Memory B cell (primary cell): ENCODE measurements at places on chromosomes 11 and 22.

- peaks cover 19% of the 10 kb centered on the region for H3K27me3 ChIP-seq
- H3K27ac ChIP-seq, result no peak overlapping the region
- no peaks in the 10 kb centered on the region for H3K36me3 ChIP-seq
- peaks cover 8% of the 10 kb centered on the region for H3K4me1 ChIP-seq
These were observed 3.6 kb downstream of the SHISAL1 start for GRCh38 chr22:44309137-44309536.

DNA sequence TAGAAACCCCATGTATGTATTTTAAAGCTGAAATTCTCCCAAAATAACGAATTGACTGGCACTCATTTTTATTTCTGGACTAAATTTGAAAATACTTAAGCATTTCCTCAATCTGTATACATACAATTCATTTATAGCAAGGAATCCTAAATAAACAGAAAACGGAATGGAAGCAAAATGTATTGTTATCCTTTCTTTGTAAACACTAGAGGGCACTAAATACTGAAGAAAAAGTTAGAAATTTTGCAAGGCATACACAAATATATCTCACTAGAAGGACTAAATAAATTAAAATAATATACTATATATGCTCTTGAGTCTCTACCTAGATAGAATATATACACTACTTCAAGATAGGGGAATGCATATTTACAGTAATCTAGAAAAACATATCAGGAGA lies 23.1 kb upstream of the ANO5 start:
- DNase-seq, result no peak
- H3K4me3 ChIP-seq, result no peak overlapping the region
- no peaks in the 10 kb centered on the region for H3K27me3 ChIP-seq
- no peaks in the 10 kb centered on the region for H3K4me1 ChIP-seq

GRCh38 chr22:43832393-43833265 lies 20.5 kb upstream of the EFCAB6 start:
- H3K27ac ChIP-seq, result no peak overlapping the region
- H3K36me3 ChIP-seq, result no peaks in the 10 kb centered on the region
- no peak for DNase-seq
- H3K4me1 ChIP-seq, result no peaks in the 10 kb centered on the region
- H3K27me3 ChIP-seq, result peaks cover 18% of the 10 kb centered on the region
- no peak overlapping the region for H3K4me3 ChIP-seq

- H3K4me3 ChIP-seq, result no peak overlapping the region
- no peak overlapping the region for H3K27ac ChIP-seq
- H3K4me1 ChIP-seq, result peaks cover 6% of the 10 kb centered on the region
- peaks cover 14% of the 10 kb centered on the region for H3K27me3 ChIP-seq
These were observed 1.5 kb downstream of the UPK2 start for GRCh38 chr11:118957549-118957948.

GRCh38 chr22:27311698-27312550 lies 489.6 kb downstream of the MN1 start:
- peaks cover 16% of the 10 kb centered on the region for H3K27me3 ChIP-seq
- DNase-seq, result no peak
- no peaks in the 10 kb centered on the region for H3K4me1 ChIP-seq
- peaks cover 2% of the 10 kb centered on the region for H3K36me3 ChIP-seq

- no peak overlapping the region for H3K27ac ChIP-seq
- H3K4me3 ChIP-seq, result no peak overlapping the region
- no peak for DNase-seq
- H3K4me1 ChIP-seq, result no peaks in the 10 kb centered on the region
These were observed 20.6 kb upstream of the MUC5B start for GRCh38 chr11:1202154-1202775.

GRCh38 chr11:61969838-61970662 lies 2.6 kb upstream of the FTH1 start:
- DNase-seq, result no peak

- DNase-seq, result no peak
- no peak overlapping the region for H3K27ac ChIP-seq
- peaks cover 3% of the 10 kb centered on the region for H3K4me1 ChIP-seq
These were observed 734.3 kb downstream of the BRD1 start for GRCh38 chr22:49093192-49093880.

GRCh38 chr22:45262195-45262930 lies 21.7 kb upstream of the KIAA0930 start:
- peaks cover 36% of the 10 kb centered on the region for H3K4me1 ChIP-seq
- peaks cover 3% of the 10 kb centered on the region for H3K27me3 ChIP-seq

GRCh38 chr11:15801126-15801525 lies 555.2 kb downstream of the SOX6 start:
- no peak overlapping the region for H3K27ac ChIP-seq
- no peak overlapping the region for H3K4me3 ChIP-seq
- no peaks in the 10 kb centered on the region for H3K4me1 ChIP-seq
- DNase-seq, result no peak
- no peaks in the 10 kb centered on the region for H3K27me3 ChIP-seq

DNA sequence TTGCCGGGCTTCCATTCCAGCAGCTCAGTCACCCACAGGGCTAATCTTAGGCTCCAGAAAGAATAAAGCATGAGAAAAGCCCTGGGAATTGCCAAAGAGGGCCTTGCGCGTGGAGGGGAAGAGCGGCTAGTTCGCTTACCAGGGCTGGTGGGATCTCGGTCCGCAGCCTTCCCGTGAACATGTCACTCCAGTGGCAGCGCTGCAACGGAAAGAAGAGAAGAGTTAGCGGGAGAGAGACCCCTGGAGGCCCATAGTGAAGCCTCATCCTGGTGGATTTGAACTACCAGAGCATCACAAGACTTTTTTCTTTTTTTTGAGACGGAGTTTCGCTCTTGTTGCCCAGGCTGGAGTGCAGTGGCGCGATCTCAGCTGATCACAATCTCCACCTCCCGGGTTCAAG lies 18.0 kb downstream of the RANGAP1 start:
- no peak overlapping the region for H3K27ac ChIP-seq
- H3K4me3 ChIP-seq, result no peak overlapping the region
- H3K36me3 ChIP-seq, result peaks cover 26% of the 10 kb centered on the region

DNA sequence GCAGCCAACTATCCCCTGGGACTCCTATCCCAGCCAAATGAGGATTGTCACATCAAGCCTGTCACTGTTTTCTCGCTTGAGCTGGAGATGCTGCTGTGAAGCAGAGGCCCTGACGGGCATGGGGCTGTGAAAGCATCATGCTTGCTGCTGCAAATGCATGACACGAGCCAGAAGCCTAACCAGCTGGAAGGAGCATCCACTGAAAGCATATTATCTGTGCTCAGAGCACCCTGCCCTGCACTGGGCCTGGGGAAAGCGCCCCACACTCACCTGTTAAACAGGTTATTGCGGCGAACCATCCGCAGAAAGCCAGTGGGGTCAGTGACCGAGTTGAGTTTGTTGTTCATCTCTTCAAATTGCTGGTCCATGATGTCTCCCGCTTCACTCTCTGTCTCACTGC lies 110.9 kb upstream of the PITPNB start:
- no peak overlapping the region for H3K4me3 ChIP-seq
- H3K27ac ChIP-seq, result no peak overlapping the region
- peaks cover 10% of the 10 kb centered on the region for H3K27me3 ChIP-seq
- H3K4me1 ChIP-seq, result no peaks in the 10 kb centered on the region

- peaks cover 12% of the 10 kb centered on the region for H3K4me1 ChIP-seq
- DNase-seq, result no peak
- H3K4me3 ChIP-seq, result no peak overlapping the region
- no peak overlapping the region for H3K27ac ChIP-seq
These were observed 308.4 kb downstream of the BRD1 start for GRCh38 chr22:49519117-49519737.

- no peak overlapping the region for H3K4me3 ChIP-seq
- no peaks in the 10 kb centered on the region for H3K27me3 ChIP-seq
- peaks cover 14% of the 10 kb centered on the region for H3K4me1 ChIP-seq
- DNase-seq, result no peak
These were observed 45.3 kb upstream of the CD5 start for GRCh38 chr11:61056981-61057380.

- H3K4me1 ChIP-seq, result peaks cover 8% of the 10 kb centered on the region
- no peak for DNase-seq
- no peak overlapping the region for H3K27ac ChIP-seq
- H3K4me3 ChIP-seq, result no peak overlapping the region
These were observed 111.9 kb downstream of the MRTFA start for GRCh38 chr22:40524392-40525249.

DNA sequence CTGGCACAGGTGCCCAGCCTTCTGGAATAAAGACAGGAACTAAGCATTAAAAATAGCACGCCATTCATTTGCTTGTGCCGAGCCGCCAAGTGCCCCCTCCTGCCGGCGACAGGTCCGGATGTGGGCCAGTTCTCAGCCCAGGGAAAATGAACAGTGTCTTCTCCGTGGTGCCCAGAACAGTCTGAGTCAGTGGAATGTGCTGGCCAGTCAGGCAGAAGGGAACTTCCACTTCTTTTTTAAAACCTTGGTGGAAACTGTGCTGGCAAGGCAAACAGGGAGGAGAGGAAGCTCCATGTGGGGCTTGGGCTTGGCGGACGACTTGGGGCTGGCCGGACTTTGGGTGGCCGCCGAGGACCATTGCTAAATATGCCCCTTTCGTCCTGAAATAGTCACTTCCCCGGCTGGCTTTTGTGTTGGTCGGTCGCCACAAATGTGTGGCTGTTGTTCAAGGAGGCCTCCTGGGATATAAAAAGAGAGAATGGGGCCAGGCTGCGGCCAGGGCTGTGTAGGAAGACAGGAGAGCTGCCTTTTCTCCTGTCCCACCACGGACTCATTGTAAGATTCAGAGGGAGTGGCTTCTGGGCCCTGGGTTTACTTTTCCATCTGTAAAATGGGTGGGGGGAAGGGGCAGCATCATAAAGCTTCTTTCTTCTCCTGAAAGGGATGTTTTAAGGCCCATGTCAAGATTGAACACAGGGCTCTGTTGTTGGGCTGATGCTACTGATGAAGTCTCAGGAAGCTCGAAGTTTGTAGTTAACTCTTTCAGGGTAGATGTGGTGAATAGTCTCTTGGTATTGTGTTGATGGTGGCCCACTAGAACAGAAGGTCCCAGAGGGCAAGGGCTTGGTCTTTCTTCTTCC lies 101.0 kb downstream of the PTPRJ start:
- peaks cover 18% of the 10 kb centered on the region for H3K36me3 ChIP-seq
- no peaks in the 10 kb centered on the region for H3K27me3 ChIP-seq
- no peak for DNase-seq
- H3K4me3 ChIP-seq, result no peak overlapping the region
- H3K4me1 ChIP-seq, result peaks cover 27% of the 10 kb centered on the region

GRCh38 chr11:20762980-20763379 lies 93.6 kb downstream of the NELL1 start:
- no peak for DNase-seq
- H3K4me1 ChIP-seq, result no peaks in the 10 kb centered on the region

DNA sequence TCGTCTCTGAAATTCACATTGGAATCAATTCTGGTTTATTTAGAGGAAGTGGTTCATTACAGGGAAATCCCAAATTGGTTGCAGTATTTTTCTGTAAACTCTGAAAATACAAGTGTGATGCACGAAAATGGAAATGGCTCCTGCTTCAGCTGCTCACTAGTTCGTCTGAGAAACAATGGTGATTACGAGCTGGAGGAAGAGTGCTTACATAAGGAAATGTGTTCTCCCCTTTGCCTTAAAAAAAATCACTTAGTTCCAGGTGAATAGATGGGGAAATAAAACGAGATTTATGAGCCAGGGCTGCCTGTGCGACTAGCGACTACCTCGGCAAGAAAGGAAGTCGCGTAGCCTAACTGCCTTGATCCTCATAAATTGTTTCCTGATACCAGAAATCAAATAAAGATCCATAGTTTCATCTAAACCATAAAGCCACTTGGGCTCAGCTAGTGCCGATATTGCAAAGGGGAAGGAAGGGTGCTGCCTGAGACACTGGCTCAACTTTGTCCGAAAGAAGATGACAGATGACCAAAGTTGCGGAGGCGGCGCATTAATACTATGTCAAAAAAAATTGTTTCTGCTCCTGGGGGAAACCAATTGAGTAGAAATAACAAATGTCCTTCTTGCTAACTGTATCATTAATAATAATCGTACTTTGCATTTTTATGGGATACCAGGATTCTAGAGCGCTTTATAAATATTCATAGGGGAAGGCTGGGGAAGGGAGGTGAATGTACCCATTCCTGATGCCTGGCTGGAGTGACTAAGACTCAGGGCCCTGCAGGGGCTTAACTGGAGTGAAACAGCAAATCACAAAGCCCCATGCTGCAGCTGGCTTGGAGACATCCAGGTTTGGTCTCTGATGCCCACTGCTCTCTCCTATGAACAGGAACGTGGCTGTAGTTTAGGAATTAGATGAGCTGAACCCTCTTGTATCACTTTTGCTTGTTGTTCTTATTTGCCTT lies 185.7 kb downstream of the BLID start:
- no peak for DNase-seq
- peaks cover 2% of the 10 kb centered on the region for H3K27me3 ChIP-seq
- H3K27ac ChIP-seq, result no peak overlapping the region
- no peak overlapping the region for H3K4me3 ChIP-seq

GRCh38 chr11:117426297-117426685 lies 98.6 kb downstream of the CEP164 start:
- peak overlapping the region; percentile 21 for H3K4me3 ChIP-seq
- DNase-seq, result peak; percentile 72
- H3K27me3 ChIP-seq, result peaks cover 10% of the 10 kb centered on the region
- H3K4me1 ChIP-seq, result no peaks in the 10 kb centered on the region
- no peaks in the 10 kb centered on the region for H3K36me3 ChIP-seq

GRCh38 chr22:23893945-23894709 lies at the start of gene MIF:
Gene MIF (plus strand): TSS chr22:23894383. CDS start chr22:23894475, 92 bp downstream.
- H3K36me3 ChIP-seq, result peaks cover 10% of the 10 kb centered on the region
- peak within 1 kb of the TSS; percentile 99 for H3K4me3 ChIP-seq
- H3K27me3 ChIP-seq, result no peaks in the 10 kb centered on the region
- peaks cover 28% of the 10 kb centered on the region for H3K4me1 ChIP-seq
- peak; percentile 98 for DNase-seq

GRCh38 chr22:38874529-38875222 lies 2.7 kb upstream of the CBX6 start:
- H3K4me3 ChIP-seq, result peak overlapping the region; percentile 15
- peaks cover 22% of the 10 kb centered on the region for H3K4me1 ChIP-seq
- no peak for DNase-seq
- no peak overlapping the region for H3K27ac ChIP-seq
- H3K27me3 ChIP-seq, result peaks cover 15% of the 10 kb centered on the region
- H3K36me3 ChIP-seq, result no peaks in the 10 kb centered on the region

GRCh38 chr11:14223636-14224288 lies 135.2 kb downstream of the RRAS2 start:
- H3K4me3 ChIP-seq, result no peak overlapping the region
- H3K36me3 ChIP-seq, result peaks cover 1% of the 10 kb centered on the region
- no peak overlapping the region for H3K27ac ChIP-seq
- peaks cover 13% of the 10 kb centered on the region for H3K27me3 ChIP-seq
- peaks cover 7% of the 10 kb centered on the region for H3K4me1 ChIP-seq

- no peak for DNase-seq
- peaks cover 5% of the 10 kb centered on the region for H3K27me3 ChIP-seq
- H3K27ac ChIP-seq, result no peak overlapping the region
- H3K4me1 ChIP-seq, result no peaks in the 10 kb centered on the region
These were observed 101.2 kb upstream of the TIMP3 start for GRCh38 chr22:32700191-32700882.
